Activated CD8-positive, alpha-beta memory T cell treated with anti-CD3 and anti-CD28 coated beads for 4 hours (primary cell): ENCODE measurements at places on chromosomes 1 and 21.

DNA sequence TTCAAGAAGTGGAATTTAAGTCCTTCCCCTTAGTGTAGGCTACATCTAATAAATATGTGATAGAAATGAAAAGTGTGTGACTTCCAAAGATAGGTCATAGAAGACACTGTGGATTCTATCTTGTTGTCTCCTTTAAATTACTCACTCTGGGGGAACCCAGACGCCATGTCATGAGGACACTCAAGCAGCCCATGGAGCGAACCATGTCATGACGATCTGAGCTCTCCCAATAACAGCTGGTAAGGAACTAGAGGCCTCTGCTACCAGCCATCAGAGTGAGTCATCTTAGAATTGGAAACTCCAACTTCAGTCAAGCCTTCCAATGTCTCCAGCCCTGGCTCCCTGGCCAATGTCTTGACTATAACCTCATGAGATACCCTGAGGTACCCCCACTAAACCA, 6.3 kb downstream of the COA7 start:
- no peak for DNase-seq

GRCh38 chr1:153573351-153573750, 7.7 kb upstream of the S100A2 start:
- DNase-seq, result no peak

DNA sequence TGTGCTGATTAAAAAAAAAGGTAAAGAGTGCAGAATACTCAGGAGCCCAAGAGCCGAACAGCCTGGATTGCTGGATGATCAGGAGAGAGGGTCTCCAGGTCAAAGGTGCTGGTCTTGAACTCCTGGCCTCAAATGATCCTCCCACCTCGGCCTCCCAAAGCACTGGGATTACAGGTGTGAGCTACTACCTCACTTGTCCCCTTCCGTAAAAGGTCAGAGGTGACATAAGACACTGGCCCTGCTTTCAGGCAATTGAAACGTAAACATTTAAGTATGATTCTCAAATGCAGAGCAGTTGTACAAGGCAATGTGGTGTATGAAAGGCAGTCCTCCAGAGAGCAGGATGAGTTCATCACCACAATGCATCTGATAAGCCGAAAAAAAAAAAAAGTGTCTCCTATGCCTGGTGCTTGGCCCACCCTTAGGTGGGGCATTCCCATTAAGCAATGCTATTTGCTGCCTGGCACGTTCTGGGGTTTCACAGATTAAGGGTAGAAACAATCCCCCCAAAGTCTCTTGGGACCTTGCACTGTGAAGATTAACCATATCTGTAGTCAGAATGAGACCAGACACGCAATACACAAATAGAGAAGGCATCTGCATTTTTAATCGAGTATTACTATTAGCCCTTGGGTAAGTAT, 47.7 kb downstream of the PARP1 start:
- DNase-seq, result no peak

- peak; percentile 47 for DNase-seq
Observed at GRCh38 chr1:159015440-159015909, 5.8 kb downstream of the IFI16 start.

GRCh38 chr1:207993477-207994445, 82.8 kb upstream of the CD34 start:
- DNase-seq, result no peak

DNA sequence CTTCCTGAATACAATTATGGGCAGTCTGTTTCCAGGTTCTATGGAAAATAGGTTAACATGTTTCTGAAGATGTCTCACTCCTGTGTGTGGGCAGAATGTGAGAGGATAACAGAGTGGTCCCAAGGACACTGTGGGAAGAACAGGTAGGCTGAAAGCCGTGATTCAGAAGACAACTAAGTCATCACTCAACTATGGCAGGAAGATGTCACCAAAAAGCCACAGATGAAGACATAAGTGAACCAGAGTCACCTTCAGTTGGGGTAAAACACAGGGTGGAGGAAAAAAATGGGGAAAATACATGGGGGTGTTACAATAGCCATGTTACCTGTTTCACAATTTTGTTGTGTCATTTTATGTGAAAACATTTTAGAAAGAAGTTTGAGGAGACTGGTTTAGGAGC, 75.1 kb downstream of the UCHL5 start:
- DNase-seq, result no peak

DNA sequence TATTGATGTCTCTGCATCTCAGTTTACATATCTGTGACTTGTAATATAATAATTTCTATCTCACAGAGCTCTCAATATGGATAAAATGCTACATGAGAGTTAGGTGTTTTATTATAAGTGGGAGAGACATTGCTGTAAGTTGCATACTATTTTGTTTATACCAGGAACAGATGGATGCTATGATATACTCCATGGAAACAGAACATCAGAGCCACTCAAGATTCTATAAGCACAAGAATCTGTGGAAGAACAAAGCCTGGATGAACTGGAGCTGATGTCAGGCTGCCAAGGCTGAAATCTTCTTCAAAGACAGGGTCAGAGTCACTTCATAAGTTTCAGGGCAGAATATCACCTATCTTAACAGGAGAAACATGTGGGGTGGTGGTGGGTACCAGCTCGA, 30.2 kb downstream of the DUSP10 start:
- no peak for DNase-seq

DNA sequence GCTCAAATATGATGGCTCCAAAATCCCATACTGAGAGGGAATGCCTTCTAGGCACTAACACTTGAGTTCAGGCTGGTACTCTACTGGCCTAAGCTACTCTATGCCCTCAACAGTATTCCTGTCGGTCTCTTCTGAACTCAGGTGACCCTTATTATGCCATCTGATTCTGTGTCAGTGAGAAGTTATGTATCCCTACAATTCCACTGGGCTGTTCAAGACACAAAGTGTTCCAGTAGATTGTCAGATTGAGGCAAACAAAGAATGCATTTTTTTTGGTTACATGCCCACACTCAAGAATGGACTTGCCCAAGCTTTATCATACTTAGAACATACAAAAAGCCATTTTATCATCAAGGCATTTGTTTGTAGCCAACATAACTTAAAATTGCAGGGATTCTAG, 553.8 kb upstream of the PRMT6 start:
- no peak for DNase-seq

DNA sequence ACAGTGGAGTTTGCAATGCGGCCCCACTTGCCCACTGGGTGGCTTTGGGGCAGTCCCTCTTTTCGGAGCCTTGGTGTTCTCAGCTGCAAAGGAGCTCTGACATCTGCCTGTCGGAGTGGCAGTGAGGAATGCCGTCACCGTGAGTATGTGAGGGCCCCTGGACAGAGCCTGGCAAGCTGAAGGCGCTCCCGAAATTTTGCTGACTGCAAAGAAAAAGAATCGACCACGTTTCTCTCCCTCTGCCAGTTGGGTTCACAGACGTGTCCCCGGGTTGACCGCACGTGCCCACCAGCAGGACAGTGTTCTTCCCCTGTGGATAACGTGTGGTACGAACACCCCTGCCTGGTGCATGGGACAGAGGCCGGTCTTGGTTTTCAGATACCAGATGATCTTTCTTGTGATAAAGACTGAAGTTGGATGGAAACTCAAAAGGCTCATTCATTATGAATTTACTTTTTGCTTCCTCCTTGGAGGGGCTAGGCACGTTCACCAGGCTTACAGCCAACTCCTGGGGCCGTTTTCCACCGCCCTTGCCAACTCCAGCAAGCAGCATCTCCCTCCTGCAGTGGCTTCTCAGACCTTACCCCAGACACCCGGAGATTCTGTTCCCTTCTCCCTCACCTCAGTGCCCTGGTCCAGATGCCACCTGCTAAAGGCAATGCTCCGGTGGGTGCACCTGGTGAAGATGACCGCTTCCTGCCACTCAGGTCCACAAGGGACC, 29.7 kb downstream of the ECE1 start:
- no peak for DNase-seq

- no peak for DNase-seq
Observed at GRCh38 chr1:48898894-48899293, 122.2 kb upstream of the BEND5 start.

- no peak for DNase-seq
Observed at GRCh38 chr1:227775841-227776240, 39.6 kb upstream of the PRSS38 start.

DNA sequence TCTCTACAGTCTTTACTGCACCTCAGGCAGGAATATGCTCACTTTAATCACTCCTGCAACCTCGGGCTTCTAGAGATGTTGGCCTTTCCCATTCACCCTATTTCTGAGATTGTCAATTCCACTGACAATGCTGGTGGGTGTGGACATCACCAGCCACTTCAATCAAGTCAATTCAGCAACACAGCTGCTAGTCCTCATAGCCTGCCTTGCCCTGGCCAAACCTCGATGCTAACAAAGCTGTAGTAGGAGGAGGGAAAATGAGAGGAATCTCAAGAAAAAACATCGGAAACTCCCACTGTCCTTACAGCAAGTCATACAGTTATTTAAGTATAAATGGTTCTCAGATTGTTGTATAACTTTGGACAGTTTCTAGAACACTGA, 155.0 kb downstream of the KCNH1 start:
- no peak for DNase-seq

- DNase-seq, result no peak
Observed at GRCh38 chr1:201838381-201838780, 9.4 kb downstream of the IPO9 start.

GRCh38 chr21:41064334-41064791, 103.6 kb upstream of the BACE2 start:
- no peak for DNase-seq

- DNase-seq, result peak; percentile 18
Observed at GRCh38 chr1:202807451-202807925, 733 bp downstream of the KDM5B start.

GRCh38 chr21:33283203-33283602, 17.0 kb downstream of the IL10RB start:
- no peak for DNase-seq

DNA sequence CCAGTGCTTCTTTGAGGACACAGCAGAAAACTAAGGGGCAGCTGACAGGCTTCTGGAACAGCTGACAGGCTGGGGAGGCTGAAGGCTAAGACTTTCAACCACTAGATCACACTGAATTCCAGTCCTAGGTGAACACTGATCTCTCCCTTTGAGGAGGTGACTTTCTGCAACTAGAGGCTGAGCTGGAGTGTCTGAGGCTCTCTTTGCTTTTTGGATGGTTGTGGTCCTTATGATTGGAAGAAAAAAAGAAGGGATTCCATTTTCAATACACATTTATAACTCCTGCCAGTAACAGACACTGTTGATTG, 1.4 kb downstream of the IL6R start:
- DNase-seq, result no peak
